ENCODE measurements at places on chromosomes 6 and 20. TPM values are rescaled to one million over a fixed set of nuclear protein-coding genes. Genes with fewer than 3 reads are reported as not detected.

The PEX7 gene
- 4.4 TPM for total RNA-seq

DNA sequence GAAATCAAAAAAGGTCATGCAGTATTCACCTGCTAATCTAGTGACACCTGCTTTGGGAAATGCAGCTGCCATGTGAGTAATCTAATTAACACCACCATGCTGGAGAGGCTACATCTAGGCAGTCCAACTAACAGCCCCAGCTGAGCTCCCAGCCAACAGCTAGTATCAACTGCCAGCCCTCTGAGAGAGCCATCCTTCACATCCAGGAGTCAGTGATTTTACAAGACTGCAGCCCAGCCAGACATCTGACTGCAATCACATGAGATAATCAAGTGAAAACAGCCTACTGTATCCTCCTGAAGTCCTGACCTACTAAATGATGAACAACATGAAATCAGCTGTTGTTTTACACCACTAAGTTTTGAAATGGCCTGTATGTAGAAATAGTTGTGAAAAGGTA, 298.4 kb downstream of the TRDN start:
- DNase-seq: no peak

GRCh38 chr20:34049389-34049788, 55.7 kb downstream of the RALY start:
- DNase-seq: no peak

- no peak for DNase-seq
Observed at GRCh38 chr6:21402368-21402767, 191.2 kb upstream of the SOX4 start.

The RIPOR2 gene
- 420 TPM for total RNA-seq

DNA sequence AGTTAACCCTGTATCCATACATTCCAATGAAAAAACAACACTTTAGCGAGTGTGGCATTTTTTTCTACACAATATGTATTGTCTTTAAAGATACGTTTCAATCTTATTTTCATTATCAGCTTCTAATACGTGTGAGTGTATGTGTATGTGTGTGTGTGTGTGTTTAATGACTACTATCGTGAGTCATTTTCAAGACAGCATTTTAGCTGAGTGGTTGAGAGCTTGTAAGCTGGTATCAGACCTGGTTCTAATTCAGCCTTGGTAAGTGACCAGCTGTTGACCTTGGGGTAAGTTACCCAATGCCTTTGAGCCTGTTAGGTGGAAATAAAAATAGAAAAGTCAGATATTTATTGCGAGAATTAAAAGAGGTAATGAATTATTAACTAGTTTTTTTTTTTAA, 320.0 kb upstream of the NT5E start:
- no peak for DNase-seq

- no peak for DNase-seq
Observed at GRCh38 chr6:106617302-106617701, 12.0 kb downstream of the RTN4IP1 start.

DNA sequence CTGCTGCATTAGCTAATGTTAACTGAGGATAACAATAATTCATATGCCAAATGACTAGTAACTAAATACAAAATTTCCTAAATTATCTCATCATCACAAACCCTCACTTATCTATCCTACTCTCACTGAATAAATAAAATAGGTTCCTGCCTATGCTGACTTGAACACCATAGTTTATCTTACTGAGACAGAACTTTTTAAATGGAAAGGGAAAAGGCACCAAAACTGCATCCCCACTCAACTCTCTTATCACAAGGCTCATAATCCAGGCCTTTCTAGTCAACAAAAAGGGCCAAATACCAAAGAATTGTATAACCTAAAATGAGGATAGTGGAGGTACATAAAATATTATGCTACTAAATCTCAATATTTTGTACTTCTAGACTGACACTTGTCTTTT, 23.1 kb downstream of the OSTM1 start:
- no peak for DNase-seq

GRCh38 chr6:157759028-157759427, 64.0 kb upstream of the SNX9 start:
- no peak for DNase-seq

Measured in CD4-positive, alpha-beta memory T cell (primary cell).